Stimulated activated naive CD8-positive, alpha-beta T cell treated with anti-CD3 and anti-CD28 coated beads, Interleukin-15, amount 100 ng/mL, for 72 hours (primary cell): ENCODE measurements at places on chromosomes 2 and 18.
A peak's percentile ranks its signal among the peaks of the same experiment; 100 is the strongest.

- no peak for DNase-seq
These were observed 35.6 kb upstream of the PNPT1 start for GRCh38 chr2:55729136-55729685.

DNA sequence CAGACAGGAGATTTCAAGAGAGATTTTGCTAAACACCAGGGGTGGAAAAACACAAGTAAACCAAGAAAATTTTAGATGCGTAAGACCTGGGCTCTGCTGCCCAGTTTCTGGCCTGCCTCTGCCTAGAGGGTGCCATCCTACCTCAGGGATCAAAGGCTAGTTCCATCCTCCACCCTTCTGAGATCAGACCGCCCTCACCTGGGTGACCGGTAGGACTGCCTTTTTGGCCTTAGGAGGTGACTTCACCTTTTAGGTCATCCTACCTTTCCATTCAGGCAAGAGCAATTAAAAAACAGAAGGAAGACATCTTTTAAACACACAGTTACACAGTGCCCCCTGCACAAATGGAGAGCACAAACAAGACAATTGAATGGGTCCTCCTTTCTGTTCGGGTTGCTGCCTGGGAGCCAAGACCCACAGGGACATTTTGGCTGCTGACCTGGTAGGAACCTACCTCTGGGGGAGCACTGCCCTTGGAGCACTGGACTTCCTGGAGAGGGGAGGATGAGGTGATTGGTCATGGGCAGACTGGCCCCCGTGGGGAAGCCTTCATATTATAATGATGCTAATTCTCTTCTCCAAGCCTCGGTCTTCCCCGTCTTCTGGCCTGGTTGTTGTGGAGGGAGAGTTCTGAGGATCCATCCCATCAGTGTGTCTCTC is 3.1 kb downstream of the PSD4 start:
- DNase-seq: no peak

GRCh38 chr2:156445296-156446220 is 9.4 kb downstream of the GPD2 start:
- DNase-seq: no peak

DNA sequence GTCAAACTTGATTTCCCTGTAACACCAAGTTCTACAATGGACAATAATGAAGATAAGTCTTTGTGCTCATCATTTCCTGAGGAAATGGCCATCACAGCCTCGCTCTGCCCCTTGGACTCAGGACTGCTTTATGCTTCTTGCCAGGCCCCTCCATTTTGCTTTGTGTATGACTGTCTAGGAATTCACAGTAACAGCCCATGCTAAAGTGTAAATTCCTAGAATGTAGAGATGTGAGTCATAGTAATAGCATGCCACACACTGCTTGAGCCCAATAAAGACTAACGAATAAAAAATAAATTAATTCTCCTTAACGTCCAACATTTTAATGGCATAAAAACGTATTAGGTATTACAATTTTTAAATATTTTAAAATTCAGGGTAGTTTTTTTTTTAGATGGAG is 226.5 kb downstream of the PID1 start:
- DNase-seq: no peak

DNA sequence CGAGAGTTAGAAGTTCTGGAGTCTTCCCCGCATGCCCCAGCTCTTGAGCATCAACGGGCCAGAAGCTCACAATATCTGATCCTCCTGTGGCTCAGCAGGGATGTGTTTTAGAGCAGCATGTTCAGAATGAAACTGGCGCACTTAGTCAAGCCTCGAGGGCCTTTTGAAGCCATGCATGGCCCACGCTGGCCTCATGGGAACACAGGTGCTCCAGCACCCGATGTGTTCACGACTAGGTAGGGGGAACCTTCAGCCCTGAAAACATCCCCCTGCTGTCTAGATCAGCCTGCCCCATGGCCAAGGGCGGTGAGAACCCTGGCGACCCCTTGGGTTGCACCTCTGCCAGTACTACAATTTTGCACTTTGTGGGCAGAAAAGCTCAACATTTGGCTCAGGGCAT is 32.8 kb downstream of the MSH6 start:
- no peak for DNase-seq

DNA sequence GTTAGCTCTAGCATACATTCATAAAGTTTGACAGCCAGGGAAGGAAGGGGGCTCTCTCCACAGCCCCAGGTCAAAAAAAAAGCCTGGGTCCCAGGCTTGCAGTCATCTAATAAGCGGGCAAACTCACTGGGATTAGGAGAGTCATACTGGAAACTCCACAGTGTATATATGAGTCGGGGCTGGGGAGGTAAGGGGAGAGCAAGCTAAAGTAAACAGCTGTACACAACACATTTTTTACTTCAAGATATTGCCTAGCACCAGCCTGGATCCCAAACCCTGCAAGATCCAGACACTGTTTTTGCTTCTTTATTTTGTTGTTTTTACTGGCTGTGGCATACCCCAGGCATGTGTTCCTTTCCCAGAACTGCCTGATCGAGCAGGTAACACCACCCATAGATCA is 291.3 kb upstream of the TANK start:
- no peak for DNase-seq

- no peak for DNase-seq
These were observed 49.9 kb upstream of the PARD3B start for GRCh38 chr2:204495381-204495780.

- no peak for DNase-seq
These were observed 69.9 kb upstream of the HS6ST1 start for GRCh38 chr2:128388499-128388941.

DNA sequence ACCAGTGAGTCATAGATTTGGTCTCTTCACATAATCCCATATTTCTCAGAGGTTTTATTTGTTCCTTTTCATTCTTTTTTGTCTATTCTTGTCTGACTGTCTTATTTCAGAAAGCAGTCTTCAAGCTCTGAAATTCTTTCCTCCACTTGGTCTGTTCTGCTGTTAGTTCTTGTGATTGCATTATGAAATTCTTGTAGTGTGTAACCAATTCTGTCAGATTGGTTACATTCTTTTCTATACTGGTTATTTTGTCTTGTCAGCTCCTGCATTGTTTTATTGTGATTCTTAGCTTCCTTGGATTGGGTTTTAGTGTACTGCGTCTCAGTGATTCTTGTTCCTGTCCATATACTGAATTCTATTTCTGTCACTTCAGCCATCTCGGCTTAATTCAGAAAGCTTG is 18.6 kb downstream of the EHBP1 start:
- no peak for DNase-seq

DNA sequence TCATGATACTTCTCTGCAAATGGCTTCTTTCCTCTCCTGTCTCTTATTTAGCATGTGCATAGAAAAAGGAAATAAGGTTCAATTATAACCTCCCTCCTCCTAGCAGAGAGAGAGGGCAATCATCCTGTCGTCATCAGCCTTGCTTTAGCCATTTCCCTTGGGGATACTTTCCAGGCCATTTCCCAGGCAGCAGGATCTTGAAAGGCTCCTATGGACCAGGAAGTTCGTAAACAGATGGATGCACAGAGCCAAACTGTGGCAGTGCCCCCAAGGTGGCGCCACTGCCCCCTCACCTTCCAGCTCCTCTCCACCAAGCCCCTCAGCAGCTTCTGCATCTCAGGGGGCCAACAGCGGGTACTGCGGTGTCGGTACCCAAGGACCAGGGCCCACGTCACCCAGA is 157.4 kb downstream of the DTNA start:
- peak; percentile 19 for DNase-seq

DNA sequence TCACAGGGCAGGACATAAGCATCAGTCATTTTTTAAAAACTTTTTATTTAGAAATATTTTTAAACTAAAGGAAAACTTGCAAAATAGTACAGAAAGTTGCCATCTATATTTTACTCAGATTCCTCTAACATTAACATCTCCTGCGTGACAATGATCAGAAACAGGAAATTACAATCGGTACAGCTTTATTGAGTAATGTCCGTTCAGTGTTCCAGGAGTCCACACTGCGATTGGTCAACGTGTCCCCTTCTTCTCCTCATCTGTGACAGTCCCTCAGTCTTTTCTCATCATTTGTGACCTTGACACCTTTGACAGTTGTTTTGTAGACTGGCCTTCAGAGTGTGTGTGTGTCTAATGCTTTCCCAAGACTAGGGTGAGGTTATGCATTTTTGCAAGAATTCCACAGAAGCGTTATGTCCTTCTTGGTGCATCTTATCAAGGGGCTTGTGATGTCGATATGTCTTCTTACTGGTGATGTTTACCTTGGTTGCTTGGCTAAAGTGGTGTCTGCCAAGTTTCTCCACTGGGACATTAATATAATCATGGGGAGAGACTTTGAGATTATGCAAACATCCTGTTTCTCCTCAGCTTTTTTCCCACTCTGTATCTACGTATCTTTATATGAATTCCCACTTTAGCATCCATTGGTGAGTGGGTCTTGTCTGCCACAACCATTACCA is 21.4 kb upstream of the TMEM177 start:
- no peak for DNase-seq

- DNase-seq: no peak
These were observed 44.2 kb upstream of the ITSN2 start for GRCh38 chr2:24404491-24404921.

- no peak for DNase-seq
These were observed 48.7 kb downstream of the FBXO48 start for GRCh38 chr2:68418419-68418818.

GRCh38 chr2:193793914-193794313 is 1599.2 kb upstream of the TMEFF2 start:
- DNase-seq: no peak

DNA sequence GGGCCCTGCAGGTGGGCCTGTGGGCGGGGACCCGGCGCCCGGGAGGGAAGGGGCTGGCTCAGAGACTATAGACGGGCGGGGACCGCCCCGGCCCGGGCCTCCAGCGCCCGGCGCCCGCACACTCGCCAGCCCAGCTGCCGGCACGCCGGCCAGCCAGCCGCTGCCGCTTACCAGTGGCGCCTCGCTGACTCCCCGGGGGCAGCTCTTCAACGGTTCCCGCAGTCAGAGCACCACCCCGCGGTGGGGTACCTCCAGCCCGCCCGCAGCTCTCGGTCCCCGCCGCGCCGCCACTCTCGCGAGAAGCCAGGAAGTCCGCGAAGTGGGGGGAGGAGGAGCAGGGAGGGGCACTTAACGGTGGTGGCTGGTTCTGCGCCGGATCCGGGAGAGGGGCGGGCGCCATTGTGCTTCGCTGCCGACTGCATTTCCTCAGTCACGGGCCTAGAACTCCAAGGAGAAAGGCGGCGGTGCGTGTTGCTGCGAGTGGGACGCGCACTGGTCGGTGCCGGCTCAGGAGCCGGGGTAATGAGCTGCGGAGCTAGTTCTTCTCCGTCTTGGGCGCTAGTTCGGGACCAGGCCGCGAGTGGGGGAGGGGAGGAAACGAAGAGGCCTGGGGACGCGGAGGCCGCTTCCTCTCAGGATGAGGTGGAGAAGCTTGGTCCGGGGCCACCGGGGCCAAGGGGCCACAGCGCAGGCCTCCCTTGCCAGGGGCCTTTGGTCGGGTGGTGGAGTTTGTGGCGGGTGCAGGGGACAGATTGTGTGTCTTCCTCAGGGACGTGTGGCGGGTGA is at the start of gene MARCHF7:
Gene MARCHF7, plus strand, starts transcription at position 364 of the 786 bp plus-strand sequence. CDS start 16,517 bp downstream, outside the sequence.
- peak; percentile 99 for DNase-seq

GRCh38 chr2:232295971-232296370 is 82.6 kb upstream of the ALPP start:
- DNase-seq: no peak

DNA sequence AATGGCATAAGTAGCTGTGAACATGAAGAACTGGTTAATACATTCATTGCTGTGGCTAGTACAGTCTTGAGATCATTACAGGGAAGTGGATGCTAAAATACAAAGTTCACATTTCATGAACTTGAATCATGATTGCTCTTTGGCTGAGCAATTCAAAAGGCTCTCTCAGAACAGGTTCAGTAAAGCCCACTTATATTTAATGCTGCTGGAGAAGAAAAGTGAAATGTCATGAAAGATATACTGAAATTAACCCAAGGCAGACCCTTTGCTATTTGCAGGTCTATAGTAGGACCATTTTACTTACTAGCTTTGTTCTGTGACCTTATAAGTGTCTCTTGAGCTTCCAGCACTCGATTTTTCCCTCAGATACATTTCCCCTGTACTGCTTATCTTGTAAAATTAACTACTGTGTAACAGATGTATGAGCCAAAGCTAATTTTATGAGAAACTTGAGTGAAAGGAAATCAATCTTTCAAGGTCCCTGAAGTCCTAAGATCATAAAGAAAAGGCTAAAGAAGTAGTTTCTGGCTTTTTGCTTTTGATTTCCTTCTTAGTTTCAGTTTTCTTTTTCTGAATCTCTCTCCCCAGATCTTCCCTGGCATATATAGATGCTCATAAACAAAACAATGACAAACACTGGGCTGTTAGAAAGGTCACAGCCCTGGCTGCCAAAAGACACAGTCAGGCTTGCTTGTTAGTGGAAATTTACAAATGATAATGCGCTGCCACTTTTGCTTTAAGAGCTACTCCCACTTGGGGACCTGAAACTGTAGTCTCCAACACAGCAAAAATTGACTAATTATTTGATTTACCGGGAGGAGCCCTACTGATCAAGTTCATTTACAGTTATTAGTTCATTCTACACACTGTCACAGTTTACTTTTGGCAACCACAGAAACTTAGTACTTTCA is 132.7 kb upstream of the XPO1 start:
- no peak for DNase-seq

- DNase-seq: no peak
These were observed 12.0 kb upstream of the TUBB6 start for GRCh38 chr18:12296087-12296403.

DNA sequence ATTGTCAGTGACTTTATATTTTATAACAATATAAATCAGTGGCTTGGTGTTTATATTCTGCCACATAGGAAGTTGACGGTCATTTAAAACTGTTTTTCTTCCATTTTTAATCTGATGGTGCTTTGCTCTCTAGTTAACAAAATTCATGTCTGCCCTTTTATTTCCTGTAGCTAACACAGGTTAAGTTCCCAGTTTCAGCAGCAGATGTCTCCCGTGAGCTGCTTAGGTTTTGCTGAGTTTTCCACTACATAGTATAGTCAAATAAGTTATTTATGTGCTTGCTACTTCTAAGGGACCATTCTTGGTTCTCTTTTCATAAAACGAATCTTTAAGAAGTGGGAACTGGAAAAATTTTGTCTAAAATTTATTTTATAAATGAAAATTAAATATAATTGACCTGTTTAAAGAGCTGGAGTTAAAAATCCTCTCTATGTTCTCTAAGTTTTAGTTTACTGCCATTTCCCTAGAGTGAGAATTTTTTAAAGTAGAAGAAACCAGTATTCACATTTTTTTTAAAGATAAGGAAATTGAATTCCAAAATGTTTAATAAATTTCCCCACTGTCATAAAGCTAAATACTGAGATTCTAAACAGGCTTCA is 20.6 kb downstream of the HTR2B start:
- peak; percentile 14 for DNase-seq

DNA sequence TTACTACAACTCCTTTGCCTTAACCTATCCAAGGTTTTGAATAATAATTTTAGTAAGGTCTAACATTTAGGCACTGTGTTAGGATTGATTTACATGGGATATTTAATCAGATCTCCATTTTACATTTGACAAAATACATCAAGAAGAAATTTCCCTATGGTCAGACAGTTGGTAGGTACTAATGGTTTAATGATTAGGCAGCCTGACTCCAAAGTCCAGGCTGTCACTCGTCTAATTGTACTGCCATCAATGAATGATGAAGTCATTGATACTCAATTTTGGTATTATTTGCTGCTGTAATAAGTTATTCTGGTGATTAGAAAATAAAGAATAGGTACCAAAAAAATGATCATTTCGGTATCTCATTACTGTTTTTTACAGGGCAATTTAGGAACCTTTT is 14.1 kb downstream of the BBS5 start:
- no peak for DNase-seq

- DNase-seq: no peak
These were observed 29.2 kb upstream of the ATP6V1B1 start for GRCh38 chr2:70906439-70907005.
